Stimulated activated CD8-positive, alpha-beta memory T cell treated with anti-CD3 and anti-CD28 coated beads, Interleukin-4, amount 100 ng/mL, for 4 hours (primary cell): ENCODE measurements at places on chromosomes 5 and 9.

DNA sequence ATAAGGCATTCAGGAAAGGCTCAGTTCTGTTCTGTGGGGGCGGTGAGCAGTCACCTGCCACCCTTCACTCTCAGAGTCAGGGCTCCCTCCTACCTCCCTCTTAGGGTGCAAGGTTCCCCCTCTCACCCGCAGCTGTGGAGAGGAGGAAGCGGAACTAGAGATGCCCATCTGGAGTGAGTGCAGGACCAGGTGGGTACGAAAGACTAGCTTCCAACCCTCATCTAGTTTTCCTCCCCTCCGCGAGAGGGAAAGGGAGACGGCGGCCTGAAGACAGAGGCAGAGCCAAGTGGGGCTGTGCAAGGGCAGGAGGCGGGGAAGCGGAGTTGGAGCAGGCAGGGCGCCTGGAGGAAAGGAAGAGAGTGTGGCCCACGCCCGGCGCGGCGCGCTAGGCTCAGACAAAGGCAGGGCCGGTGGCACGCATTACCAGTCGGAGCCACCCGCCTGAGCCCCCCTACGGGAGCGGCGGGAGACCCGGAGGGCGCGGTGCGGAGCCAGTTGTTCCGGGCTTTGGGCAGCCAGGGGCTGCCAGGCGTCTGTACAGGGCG is 7.3 kb downstream of the PRR7 start:
- DNase-seq: no peak

GRCh38 chr9:107378006-107378405 is 94.9 kb downstream of the RAD23B start:
- DNase-seq: no peak

DNA sequence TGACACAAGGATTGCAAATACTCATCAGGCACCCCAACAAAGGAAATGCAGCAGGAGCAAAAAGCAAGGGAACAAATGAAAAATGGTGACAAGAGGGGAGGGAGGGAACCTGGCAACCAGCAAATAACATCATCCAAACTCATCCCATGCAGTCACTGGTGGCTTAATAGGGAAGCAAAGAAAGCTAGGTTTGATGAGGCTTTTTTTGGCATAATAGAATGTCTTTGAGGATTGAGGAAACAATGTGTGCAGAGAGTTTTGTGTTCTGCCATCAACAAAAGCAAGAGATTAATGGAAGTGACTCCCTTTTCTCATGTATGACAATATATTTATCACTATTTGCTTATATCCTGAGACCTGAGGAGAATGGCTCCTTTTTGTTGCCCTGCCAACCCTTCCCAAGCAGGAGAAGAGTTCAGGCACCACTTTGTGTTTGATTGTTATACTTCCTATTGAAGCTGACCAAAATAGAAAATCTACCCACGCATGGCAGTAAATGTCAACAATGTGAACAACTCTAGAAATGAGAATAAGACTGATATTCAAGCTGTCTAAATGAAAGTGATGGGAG is 375.7 kb downstream of the CAAP1 start:
- no peak for DNase-seq

DNA sequence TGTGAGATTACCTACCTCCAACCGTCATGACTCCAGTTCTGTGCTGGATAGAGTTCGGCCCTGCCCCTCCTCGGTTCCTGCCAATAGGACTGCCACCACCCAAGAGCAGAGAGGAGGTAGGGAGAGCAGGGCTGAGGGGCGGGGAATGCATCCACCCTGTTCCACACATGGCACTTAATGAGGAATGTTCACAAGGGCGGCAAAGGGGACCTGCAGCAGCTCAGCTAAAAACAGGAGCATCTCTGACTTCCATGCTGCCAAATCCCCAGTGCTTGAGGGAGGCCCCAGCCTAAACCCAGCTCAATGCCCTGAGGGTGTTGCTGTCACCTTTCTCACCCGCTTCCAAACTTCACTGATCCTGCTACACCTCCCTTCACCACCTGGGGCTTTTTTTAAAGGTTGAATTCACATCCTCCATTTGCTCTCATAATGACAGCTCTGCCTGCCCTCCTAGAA is 7.8 kb upstream of the DELE1 start:
- no peak for DNase-seq

- no peak for DNase-seq
Observed at GRCh38 chr5:73805449-73805848, 179.5 kb downstream of the ARHGEF28 start.

- DNase-seq: no peak
Observed at GRCh38 chr5:131647048-131647769, 12.2 kb upstream of the RAPGEF6 start.

- DNase-seq: no peak
Observed at GRCh38 chr5:91061946-91062562, 321.1 kb downstream of the ARRDC3 start.

- DNase-seq: peak; percentile 15
Observed at GRCh38 chr5:157464519-157465171, 4.6 kb downstream of the NIPAL4 start.

- peak; percentile 12 for DNase-seq
Observed at GRCh38 chr5:90783460-90784333, 225.1 kb downstream of the ADGRV1 start.

DNA sequence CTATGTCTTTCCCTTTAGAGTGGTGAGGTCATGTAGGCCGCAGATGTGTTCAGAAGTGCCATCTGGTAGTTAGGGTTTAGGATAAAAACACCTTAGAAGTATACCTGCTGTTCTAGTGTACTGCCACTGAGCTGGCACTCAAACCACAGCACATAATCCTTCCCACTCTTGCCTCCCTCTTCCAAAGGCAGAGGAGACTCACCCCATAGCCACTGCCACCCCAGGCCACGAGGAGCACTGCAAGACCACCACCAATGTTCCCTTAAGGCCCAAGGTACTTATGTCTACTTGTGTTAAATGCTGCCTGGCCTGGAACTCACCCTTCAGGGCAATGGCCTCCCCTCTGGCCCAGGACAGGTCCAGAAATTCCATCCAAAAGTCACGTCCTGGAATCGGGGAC is 379.5 kb upstream of the EDIL3 start:
- DNase-seq: no peak

DNA sequence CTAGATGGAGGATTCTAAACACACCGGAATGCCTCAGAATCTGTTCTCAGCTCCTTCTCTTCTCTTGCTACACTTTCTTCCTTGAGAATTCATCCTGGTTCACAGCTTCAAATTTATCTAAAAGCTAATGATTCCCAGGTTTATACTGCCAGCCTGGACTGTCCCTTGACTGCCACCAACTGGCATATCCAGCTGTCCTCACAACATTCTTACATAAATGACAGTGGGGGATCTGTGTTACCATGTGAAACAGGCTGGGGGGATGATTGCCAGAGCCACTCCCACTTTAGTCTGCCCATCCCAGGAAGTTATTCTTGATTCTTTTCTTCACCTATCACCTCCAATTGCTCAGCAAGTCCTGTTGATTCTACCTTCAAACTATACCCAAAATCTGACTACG is 27.2 kb upstream of the ZFR start:
- no peak for DNase-seq

DNA sequence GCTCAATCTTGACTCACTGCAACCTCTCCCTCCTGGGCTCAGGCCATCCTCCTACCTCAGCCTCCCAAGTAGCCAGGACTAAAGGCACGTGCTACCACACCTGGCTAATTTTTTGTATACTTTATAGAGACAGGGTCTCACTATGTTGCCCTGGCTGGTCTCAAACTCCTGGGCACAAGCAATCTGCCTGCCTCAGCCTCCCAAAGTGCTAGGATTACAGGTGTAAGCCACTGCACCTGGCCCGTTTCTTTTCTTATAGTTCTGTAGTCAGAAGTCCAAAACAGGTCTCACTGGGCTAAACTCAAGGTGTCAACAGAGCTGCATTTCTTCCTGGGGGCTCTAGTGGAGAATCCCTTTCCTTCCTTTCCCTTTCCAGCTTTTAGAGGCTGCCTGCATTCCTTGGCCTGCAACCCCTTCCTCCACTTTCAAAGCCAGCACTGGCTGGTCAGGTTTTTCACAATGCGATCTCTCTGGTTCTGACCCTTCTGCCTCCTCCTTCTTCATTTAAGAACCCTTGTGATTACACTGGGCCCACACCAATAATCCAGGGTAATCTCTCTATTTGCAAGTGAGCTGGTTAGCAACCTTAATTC is 16.3 kb downstream of the IRF1 start:
- DNase-seq: no peak

GRCh38 chr9:16136961-16137360 is 584.1 kb downstream of the CCDC171 start:
- no peak for DNase-seq
